Effector memory CD8-positive, alpha-beta T cell (primary cell): ENCODE measurements at places on chromosomes 3 and 15.

- no peak for DNase-seq
- peaks cover 45% of the 10 kb centered on the region for H3K36me3 ChIP-seq
- no peak overlapping the region for H3K4me3 ChIP-seq
- no peaks in the 10 kb centered on the region for H3K27me3 ChIP-seq
- peaks cover 44% of the 10 kb centered on the region for H3K4me1 ChIP-seq
- no peak overlapping the region for H3K27ac ChIP-seq
Measured at GRCh38 chr15:80982205-80982604, 7.4 kb downstream of the MESD start.

GRCh38 chr15:35186346-35186745 lies 101.3 kb upstream of the NANOGP8 start:
- no peak overlapping the region for H3K4me3 ChIP-seq
- H3K4me1 ChIP-seq, result no peaks in the 10 kb centered on the region
- no peaks in the 10 kb centered on the region for H3K36me3 ChIP-seq
- no peak overlapping the region for H3K27ac ChIP-seq
- no peaks in the 10 kb centered on the region for H3K27me3 ChIP-seq

- peaks cover 5% of the 10 kb centered on the region for H3K36me3 ChIP-seq
- DNase-seq, result no peak
- H3K27ac ChIP-seq, result peak overlapping the region; percentile 2
- no peaks in the 10 kb centered on the region for H3K4me1 ChIP-seq
Measured at GRCh38 chr15:22892333-22892732, 53.9 kb downstream of the NIPA2 start.

DNA sequence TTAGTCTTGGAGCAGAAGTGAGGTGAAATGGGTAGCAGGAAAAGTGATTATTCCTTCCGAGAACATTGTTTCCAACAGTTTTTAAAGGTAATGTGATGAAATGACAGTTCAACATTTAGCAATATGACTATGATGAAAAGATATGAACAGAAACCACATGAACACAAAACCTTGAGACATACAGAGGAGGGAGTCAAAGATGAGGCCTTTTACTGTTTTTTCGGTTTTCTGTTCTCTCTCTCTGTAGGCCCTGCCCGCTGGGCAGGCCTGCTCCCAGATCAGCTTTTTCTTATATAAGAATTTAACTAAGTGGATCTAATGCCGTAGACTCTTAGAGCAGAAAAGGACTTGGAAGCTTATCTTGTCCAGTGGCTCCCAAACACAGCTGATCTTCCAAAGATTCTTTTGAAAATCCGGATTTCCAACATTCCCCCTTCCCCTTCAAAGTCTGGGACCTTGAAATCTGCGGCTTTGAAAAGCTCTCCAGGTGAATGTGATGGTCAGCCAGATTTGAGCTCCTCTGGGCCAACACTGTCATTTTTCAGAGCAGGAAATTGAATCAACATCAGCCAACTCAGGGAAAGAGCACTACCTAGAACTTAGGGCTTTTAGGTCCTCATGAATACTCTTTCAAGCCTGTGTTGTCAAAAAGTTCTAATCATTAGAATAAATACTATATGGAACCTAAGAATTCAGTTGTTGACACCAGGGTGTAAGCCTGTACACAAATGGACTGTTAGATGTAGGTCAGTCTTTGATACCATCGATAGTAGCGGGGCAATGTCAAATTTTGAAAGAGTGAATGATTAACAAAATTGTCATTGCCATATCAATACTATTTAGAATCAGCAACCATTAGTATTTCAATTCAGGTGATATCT lies 372.7 kb downstream of the SHQ1 start:
- no peak overlapping the region for H3K27ac ChIP-seq
- no peaks in the 10 kb centered on the region for H3K4me1 ChIP-seq
- no peaks in the 10 kb centered on the region for H3K27me3 ChIP-seq

DNA sequence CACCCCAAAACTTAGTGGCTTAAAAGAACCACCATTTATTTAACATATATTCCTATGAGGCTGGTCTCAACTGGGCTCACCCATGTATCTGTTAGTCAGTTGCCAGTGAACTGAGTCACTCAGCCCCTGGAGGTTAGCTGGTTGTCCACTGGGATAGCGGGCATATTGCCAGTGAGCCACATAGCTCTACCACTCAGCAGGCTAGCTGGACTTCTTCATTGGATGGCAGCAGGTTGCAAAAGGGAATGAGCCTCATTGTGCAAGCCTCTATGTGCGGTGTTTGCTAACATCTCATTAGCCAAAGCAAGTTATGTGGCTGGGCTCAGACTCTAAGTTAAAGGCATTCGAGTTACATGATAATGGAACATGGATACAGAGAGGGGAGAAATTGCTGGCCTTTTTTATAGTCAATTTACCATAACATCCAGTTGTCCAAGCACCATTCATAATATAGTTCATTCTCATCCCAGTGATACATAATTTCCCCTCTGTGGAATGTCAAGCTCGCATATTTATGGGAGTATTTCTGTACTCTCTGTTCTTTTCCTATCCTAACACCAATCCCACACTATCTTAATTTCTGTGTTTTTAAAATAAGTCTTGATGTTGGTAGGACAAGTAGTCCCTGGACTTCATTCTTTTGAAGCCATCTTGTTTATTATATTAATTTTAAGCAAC lies 8.7 kb downstream of the BTD start:
- peaks cover 11% of the 10 kb centered on the region for H3K36me3 ChIP-seq
- H3K27me3 ChIP-seq, result no peaks in the 10 kb centered on the region
- no peak overlapping the region for H3K27ac ChIP-seq
- H3K4me3 ChIP-seq, result no peak overlapping the region
- peaks cover 8% of the 10 kb centered on the region for H3K4me1 ChIP-seq
- DNase-seq, result no peak

GRCh38 chr3:37701734-37702433 lies 159.8 kb upstream of the CTDSPL start:
- H3K4me3 ChIP-seq, result no peak overlapping the region
- H3K4me1 ChIP-seq, result no peaks in the 10 kb centered on the region
- H3K27me3 ChIP-seq, result peaks cover 44% of the 10 kb centered on the region
- no peak overlapping the region for H3K27ac ChIP-seq
- DNase-seq, result no peak
- H3K36me3 ChIP-seq, result no peaks in the 10 kb centered on the region

DNA sequence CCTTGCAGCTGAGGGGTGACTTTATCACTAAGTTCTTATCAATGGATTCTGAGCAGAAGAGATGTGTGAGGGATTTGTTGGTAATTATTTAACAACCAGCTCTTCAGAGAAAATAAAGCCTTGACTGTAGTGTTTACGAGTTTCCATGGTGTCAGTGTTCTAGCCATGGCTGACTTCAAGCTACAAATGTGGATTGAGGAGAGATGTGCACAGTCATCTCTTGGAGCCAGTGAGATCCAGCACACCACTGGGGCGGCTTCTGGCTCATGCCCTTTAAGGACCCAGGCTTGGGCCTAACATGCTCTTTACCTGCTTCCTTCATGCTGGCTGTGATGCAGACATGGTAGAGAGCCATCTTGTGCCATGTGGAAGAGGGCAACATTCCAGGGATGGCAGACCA lies 145.6 kb upstream of the MRPS22 start:
- no peaks in the 10 kb centered on the region for H3K4me1 ChIP-seq
- H3K27me3 ChIP-seq, result peaks cover 38% of the 10 kb centered on the region
- no peak overlapping the region for H3K4me3 ChIP-seq
- H3K36me3 ChIP-seq, result peaks cover 3% of the 10 kb centered on the region

DNA sequence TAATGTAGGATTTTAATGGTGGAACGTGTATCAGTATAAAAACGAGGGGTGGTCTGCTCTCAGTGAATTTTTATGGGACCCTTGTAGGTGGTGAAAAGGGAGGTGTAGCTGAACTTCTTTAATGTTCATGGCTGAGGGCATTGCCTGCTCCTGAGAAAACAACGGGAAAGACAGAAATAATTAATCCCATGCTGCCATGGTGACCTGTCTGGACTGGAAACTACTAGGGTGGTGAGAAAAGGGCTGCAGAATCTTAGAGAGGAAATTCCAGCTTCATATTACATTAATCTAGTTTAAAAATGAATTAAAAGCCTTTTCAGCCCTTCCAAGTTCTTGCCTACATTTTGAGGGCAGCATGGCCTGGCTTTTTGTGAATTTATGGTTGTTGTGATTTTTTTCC lies 47.6 kb downstream of the ZBTB38 start:
- H3K4me1 ChIP-seq, result peaks cover 79% of the 10 kb centered on the region
- DNase-seq, result no peak
- peak overlapping the region; percentile 18 for H3K4me3 ChIP-seq
- no peaks in the 10 kb centered on the region for H3K27me3 ChIP-seq

- peaks cover 7% of the 10 kb centered on the region for H3K4me1 ChIP-seq
- peak overlapping the region; percentile 92 for H3K4me3 ChIP-seq
- peak; percentile 2 for DNase-seq
- H3K27ac ChIP-seq, result peak overlapping the region; percentile 92
- H3K27me3 ChIP-seq, result no peaks in the 10 kb centered on the region
Measured at GRCh38 chr15:58410353-58410752, 21.4 kb upstream of the LIPC start.

GRCh38 chr3:128497305-128498126 lies 4.5 kb upstream of the GATA2 start:
- H3K27ac ChIP-seq, result no peak overlapping the region
- H3K4me3 ChIP-seq, result peak overlapping the region; percentile 73
- H3K4me1 ChIP-seq, result peaks cover 6% of the 10 kb centered on the region
- DNase-seq, result peak; percentile 46
- H3K27me3 ChIP-seq, result peaks cover 61% of the 10 kb centered on the region
- H3K36me3 ChIP-seq, result no peaks in the 10 kb centered on the region

DNA sequence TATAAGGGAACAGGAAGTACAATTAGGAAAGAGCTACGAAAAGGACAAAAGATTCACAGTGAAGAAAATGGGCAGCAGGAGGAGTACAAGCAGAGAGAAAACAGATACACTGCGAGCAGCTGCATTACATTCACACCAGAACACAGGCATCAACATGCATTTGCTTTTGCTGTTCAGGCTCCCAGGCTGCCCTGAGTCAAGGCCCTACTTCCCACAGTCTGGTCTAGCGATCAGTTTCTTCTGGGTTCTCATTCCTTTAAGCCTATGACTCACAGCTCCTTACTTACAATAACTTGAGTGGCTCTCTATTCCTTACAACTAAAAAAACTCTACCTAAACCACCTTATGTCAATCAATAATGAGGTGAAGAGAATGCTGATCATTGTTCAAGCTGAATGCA lies 24.5 kb upstream of the ZNF445 start:
- no peak overlapping the region for H3K27ac ChIP-seq
- DNase-seq, result no peak
- H3K36me3 ChIP-seq, result peaks cover 12% of the 10 kb centered on the region
- H3K4me1 ChIP-seq, result peaks cover 7% of the 10 kb centered on the region

GRCh38 chr3:176785171-176785570 lies 412.1 kb downstream of the TBL1XR1 start:
- H3K27me3 ChIP-seq, result peaks cover 9% of the 10 kb centered on the region
- no peak for DNase-seq
- H3K4me3 ChIP-seq, result no peak overlapping the region

DNA sequence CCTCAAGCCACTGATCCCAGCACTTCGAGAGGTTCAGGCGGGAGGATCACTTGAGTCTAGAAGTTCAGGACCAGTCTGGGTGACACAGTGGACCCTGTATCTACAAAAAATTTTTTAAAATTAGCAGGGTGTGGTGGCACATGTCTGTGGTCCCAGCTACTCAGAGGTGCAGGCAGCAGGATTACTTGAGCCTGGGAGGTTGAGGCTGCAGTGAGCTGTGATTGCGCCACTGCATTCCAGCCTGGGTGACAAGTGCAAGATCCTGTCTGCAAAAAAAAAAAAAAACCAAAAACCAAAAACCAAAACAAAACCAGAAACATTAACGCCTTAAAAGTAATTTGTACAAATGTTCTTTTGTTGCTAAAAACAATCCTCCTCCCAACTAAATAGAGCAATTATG lies 27.9 kb upstream of the SLC12A8 start:
- no peaks in the 10 kb centered on the region for H3K27me3 ChIP-seq
- peaks cover 3% of the 10 kb centered on the region for H3K4me1 ChIP-seq
- no peak overlapping the region for H3K27ac ChIP-seq
- no peak overlapping the region for H3K4me3 ChIP-seq
- no peak for DNase-seq
- H3K36me3 ChIP-seq, result peaks cover 17% of the 10 kb centered on the region

DNA sequence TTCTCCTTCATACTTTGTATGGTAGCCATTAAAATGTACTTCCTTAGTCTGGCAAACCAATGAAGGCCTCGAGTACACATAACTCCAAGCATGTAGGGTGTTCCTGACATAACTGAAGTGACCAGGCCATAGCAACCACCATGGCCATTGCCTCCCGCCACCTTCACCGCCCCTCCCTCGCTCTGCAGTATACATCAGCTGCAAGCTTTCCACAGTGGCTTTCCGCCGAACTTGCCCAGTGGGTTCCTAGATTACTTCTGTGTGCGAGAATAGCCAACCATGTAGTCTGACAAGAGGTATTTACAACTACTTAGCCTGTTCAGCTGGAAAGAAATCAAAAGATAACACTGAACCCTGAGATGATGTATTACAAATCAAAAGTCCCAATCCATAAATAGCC lies 3.4 kb upstream of the CTNNB1 start:
- H3K27ac ChIP-seq, result no peak overlapping the region
- DNase-seq, result no peak
- H3K4me3 ChIP-seq, result no peak overlapping the region

GRCh38 chr15:74535388-74536084 lies 5.5 kb upstream of the ARID3B start:
- no peak for DNase-seq
- H3K36me3 ChIP-seq, result peaks cover 6% of the 10 kb centered on the region
- peaks cover 9% of the 10 kb centered on the region for H3K4me1 ChIP-seq
- no peak overlapping the region for H3K27ac ChIP-seq
- H3K27me3 ChIP-seq, result no peaks in the 10 kb centered on the region

DNA sequence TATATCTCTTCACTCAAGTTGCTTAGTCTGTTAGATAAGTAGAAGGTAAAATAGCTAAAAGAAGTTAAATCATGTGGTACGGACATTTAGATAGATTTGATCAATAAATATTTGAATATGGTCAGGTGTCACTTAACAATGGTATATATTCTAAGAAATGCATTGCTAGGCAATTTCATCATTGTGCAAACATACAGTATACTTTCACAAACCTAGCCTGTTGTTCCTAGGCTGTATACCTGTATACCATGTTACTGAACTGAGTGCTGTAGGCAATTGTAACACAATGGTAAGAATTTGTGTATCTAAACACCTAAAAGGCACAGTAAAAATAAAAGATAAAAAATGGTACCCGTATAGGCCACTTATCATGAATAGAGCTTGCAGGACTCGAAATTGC lies 112.8 kb upstream of the CGNL1 start:
- no peaks in the 10 kb centered on the region for H3K27me3 ChIP-seq
- no peaks in the 10 kb centered on the region for H3K4me1 ChIP-seq

DNA sequence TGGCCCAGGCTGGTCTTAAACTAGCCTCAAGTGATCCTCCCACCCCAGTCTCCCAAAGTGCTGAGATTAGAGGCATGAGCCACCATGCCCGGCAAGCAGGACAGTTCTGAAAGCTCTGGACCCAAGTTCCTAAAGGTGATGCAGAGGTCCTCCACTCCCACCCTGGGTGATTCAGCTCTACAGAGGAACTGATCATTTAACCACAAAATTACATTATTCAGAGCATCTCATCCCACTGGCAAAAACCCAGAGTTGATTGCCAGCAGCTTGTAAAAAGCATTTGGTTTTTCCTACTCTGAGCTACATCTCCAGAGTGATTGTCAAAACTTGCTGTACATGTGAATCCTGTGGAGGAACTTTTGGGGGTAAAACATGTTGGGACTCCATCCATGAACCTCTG lies 60.2 kb downstream of the SLTM start:
- no peak for DNase-seq
- H3K27ac ChIP-seq, result no peak overlapping the region
- H3K36me3 ChIP-seq, result peaks cover 17% of the 10 kb centered on the region
- H3K27me3 ChIP-seq, result no peaks in the 10 kb centered on the region
- H3K4me1 ChIP-seq, result no peaks in the 10 kb centered on the region
